Stimulated activated CD4-positive, alpha-beta T cell treated with anti-CD3 and anti-CD28 coated beads, Interleukin-12 subunit alpha, Interleukin-12 subunit beta, amount 100 ng/mL, for 48 hours (primary cell): ENCODE measurements at places on chromosomes 5 and 9.

- DNase-seq, result no peak
These were observed 1.2 kb upstream of the PAPPA start for GRCh38 chr9:116152390-116152789.

DNA sequence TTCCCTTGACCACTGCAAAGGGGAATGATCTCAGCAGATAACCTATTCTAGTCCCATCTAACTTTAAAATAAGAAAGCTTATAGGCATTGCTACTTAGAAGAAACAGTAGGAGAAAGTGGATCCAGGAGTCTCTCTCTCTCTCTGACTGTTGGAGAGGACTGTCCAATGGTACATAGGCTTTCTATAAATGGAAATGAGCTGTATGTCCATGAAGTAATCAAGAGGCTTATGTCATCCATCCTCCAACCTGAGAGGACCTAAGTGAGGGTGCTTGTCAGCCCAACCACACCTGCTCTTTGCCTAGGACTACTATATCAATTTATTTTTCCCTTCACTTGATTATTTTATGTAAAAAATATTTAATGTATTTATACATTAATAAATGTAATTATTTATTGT, 172.3 kb downstream of the PAPPA start:
- DNase-seq, result no peak

DNA sequence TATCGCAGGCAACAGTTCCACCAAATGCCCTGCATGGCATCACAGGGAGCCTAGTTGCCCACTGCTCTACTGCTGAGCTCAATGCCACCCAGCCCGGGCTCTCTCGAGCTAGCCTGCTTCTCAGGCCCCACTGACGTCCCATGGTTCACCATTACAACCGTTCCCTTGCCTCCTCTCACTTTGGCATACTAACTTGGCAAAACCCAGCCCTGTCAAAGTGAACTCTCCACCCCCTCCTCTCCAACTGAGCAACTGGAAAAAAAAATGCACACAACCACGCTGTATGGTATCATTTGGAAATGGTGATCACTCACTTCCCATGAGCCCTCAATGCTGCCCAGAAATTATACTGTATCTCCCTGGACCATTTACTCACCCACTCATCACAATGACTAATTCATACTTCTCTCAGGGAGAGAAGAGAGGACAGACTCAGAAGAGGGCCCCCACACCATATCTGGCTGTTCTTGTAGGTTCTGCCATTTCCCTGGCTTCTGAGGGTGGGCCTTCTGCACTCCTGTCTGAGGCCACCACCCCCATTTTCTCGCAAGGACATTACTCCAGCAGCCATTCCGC, 51.4 kb upstream of the RARS1 start:
- no peak for DNase-seq

DNA sequence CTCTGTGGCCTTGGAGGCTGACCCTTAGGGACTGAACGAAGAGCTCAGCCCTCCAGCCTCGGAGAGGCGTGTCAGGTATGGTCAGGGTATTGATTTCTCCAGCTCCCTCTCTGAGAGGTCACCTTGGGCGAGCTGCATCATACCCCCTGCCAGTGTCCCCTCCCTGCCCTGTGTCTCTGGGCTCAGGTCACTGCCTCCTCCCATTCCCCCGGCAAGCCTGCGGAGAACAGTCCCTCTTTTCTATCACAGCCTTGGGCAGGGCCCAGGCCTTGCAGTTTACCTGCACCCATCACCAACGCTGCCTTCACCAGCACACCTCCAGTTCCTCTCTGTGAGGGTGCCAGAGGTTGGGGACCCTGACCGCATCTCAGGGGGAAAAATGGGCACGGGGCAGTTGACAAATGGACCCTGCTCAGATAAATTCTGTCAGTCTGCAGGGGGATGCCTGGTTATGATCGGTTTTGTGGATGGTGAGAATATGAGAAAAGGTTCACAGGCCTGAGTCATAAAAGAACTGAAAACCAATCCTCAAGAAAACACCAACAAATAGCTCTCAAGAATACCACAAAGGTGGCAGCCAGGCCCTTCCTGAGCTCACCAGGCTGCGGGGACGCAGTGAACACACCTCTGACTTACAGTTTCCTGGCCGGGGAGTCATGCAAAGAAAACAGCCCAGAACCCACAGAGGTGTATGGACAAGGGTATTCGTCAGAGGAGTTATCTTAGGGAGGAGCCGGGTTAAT, 24.7 kb upstream of the RXRA start:
- DNase-seq, result peak; percentile 55

DNA sequence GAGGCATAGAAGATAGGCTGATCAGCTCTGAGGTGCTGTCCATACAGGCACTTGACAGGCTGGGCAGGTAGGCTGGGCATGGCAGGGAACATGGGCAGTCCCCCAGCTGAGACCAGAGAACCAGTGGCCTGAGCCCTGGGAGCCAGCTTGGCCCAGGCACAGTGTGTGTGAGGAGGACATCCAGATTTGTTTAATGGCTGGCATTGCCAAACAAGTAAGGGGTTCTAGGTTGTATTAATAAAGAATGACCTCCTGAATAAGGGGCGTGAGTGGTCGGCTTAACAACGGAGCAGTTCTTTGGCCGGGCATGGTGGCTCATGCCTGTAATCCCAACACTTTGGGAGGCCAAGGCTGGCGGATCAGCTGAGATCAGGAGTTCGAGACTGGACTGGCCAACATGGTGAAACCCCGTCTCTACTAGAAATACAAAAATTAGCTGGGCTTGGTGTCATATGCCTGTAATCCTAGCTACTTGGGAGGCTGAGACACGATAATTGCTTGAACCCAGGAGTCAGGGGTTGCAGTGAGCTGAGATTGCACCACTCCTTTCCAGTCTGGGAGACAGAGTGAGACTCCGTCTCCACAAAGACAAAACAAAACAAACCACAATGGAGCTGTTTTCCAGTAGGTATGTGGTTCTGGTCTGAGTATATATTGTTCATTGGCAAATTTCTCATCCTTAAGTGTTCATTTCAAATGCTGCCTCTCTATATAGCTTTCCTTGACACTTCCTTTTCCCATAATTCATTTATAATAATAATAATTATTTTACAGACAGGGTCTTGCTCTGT, 56.2 kb downstream of the ANGPTL2 start:
- DNase-seq, result no peak

- DNase-seq, result no peak
These were observed 703 bp downstream of the ISCA1 start for GRCh38 chr9:86281593-86282076.

- DNase-seq, result no peak
These were observed 58.0 kb upstream of the FBN2 start for GRCh38 chr5:128596071-128596470.

- DNase-seq, result no peak
These were observed 78.6 kb upstream of the MPDZ start for GRCh38 chr9:13358128-13358527.

- DNase-seq, result no peak
These were observed 299.3 kb downstream of the ANXA1 start for GRCh38 chr9:73451003-73451402.

DNA sequence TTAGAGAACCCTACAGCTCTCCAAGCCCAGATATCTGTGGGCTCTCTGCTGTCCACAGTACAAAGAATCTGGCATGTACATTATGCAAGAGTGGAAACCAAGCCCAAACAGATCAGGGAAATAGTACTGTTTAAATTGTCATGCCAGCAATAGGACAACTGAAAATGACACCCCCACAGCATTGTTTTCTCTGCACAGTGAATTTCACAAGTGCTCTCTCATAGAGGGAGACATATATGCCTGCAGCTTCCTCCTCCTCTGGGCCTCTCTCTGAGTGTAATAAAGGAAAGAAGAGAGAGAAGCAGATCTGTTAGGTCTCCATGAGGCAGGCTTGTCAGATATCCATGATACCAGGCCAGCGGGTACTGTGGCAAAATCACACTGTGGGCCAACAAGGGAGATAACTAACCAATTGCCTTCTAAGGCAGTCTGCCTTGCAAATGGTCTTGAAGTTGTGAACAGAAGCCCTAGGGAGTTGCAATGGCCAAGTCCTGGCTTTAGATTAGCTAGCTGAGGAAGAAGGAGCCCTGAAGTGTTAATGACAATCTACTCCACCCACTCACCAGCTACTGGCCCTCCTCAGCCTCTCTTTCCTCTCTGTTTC, 54.4 kb upstream of the JMY start:
- DNase-seq, result no peak
